ENCODE measurements at places on chromosomes 3 and 15. TPM values are rescaled to one million over a fixed set of nuclear protein-coding genes. Genes with fewer than 3 reads are reported as not detected.

The UNC13C gene
- not detected for total RNA-seq

The LYZL4 gene
- total RNA-seq, result not detected

The SERINC4 gene
- not detected for total RNA-seq

The GOLGA8O gene
- under 0.01 TPM for total RNA-seq

DNA sequence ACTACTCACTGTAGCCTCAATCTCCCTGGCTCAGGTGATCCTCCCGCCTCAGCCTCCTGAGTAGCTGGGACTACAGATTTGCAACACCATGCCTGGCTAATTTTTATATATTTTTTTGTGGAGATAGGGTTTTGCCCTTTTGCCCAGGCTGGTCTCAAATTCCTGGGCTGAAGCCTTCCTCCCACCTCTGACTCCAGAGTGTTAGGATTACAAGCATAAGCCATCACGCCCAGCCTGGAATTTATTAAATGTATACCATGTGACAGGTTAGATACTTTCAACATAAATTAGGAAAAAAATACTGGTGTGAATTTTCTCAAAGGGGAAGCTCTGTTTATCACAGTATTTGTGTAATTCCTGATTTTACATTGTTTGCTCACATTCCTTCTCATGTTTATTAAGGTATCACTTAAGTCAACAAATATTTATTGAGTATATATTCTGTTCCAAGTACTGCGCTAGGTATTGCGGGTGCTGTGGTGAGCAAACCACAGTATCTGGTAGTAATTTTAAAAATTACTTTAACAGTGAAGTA is 24.8 kb downstream of the PPP4R2 start:
- no peak for DNase-seq

GRCh38 chr3:98897701-98898100 is 3.8 kb downstream of the DCBLD2 start:
- no peak for DNase-seq

DNA sequence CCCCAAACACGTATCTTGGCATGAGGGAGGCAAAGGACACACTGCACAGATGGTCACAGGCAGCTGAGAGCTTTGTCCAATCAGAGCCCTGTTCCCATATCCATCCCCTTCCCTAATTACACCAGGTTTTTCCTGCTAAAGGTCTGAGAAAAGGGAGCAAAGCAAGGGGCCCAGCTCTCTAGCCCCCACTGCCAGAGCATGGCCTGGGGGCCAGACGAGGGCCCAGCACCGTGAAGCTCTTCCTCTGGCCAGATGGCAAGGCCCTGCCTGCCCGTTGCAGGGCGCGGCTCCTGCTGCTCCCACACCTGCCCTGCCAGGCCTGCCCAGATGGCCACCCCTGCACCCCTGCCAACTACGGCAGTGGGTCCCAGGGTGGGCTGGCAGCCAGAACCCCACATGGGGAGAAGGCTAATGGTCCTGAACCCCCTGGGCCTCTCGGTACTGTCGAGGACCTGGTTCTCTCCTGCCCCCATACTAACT is 3.2 kb downstream of the SHF start:
- no peak for DNase-seq

GRCh38 chr3:148150141-148150540 is 547.6 kb upstream of the AGTR1 start:
- no peak for DNase-seq

GRCh38 chr3:189455641-189456417 is 175.4 kb upstream of the TP63 start:
- no peak for DNase-seq

DNA sequence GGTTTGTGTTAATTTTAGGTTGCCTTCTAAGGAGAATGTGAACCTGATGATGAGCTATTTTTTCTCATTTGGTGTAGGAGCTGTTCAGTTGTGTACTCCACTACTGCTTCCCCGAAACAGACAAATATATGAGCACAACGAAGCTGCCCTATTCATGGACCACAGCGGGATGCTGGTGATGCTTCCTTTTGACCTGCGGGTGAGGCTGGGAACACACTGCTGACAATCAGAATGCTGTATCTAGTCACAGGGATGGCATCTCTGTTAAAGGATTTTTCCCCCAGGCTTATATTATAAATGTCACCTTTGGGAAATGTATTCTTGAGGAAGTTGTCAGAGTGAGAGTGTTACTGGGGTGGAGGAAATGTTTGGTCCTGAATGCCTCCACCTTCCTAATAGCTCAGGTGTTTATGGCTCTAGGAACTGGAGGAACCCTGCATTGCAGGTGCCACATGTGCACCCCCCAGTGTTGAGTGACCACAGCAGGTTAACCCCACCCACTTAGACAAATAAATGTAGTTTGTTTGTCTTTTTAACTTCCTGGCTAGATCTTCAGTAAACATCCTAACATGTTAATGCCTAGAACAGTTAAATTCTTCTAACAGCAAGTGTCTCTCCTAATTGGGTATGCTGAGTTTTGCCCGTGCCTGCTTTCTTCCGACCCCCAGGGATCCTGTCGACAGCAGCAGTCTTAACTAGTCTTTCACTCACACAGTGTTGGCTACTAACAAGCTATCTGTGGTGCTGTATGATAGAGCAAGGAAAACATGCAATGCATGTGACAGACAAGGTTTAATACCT is 35.7 kb downstream of the SRP14 start:
- DNase-seq, result no peak

DNA sequence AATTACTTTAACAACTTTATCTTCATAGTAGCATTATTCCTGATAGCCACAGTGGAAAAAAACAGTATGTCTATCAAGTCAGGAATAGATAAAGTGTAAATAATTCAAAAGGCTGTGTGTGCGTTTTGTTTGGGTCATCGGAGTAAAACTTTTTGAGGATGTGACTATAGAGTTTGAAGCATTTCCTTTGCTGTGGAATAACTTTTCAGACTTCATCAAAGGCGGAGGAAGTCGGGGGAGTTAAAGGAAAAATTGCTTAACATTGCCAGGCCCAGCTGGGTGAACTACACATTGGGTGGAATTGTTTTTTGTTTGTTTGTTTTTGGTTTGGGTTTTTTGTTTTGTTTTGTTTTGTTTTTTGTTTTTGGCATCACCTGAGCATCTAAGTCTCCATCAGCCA is 70.4 kb upstream of the CRTC3 start:
- peak; percentile 75 for DNase-seq

GRCh38 chr15:74442063-74442462 is 8.3 kb upstream of the SEMA7A start:
- DNase-seq, result no peak

- DNase-seq, result peak; percentile 79
These were observed 48.5 kb downstream of the CHCHD6 start for GRCh38 chr3:126752303-126753190.

DNA sequence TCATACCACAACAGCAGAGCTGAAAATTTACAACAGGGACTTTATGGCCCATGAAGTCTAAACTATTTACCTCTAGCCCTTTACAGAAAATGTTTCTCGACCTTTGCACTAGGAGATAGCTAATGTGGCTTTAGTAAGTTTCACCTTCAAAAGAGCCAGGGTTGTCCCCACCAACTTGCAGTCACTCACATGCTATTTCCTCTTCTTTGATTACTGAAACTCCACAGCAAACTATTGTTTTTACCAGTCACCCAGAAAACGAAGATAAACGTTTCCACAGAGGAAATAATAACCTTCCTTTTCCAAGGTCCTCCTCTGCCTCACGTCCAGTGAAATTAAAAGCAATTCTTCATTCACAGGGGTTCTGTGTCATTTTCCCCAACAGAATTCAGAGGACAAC is 48.2 kb downstream of the WWTR1 start:
- DNase-seq, result peak; percentile 83

DNA sequence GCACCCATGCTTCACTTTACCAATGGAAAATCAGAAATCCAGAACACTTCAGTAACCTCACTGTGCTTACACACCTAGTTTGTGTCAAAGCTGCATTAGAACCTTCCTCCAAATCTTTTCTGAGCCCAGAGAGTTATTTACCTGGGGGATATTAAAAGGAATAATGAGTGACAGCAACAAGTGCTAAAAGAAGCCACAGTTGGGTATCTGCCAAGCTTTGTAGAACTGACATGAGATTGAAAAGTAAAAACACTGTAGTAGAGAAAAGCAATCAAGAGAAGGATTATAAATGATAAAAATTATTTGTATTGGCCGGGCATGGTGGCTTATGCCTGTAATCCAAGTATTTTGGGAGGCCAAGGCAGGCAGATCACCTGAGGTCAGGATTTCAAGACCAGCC is 8.8 kb upstream of the TBC1D23 start:
- peak; percentile 20 for DNase-seq

DNA sequence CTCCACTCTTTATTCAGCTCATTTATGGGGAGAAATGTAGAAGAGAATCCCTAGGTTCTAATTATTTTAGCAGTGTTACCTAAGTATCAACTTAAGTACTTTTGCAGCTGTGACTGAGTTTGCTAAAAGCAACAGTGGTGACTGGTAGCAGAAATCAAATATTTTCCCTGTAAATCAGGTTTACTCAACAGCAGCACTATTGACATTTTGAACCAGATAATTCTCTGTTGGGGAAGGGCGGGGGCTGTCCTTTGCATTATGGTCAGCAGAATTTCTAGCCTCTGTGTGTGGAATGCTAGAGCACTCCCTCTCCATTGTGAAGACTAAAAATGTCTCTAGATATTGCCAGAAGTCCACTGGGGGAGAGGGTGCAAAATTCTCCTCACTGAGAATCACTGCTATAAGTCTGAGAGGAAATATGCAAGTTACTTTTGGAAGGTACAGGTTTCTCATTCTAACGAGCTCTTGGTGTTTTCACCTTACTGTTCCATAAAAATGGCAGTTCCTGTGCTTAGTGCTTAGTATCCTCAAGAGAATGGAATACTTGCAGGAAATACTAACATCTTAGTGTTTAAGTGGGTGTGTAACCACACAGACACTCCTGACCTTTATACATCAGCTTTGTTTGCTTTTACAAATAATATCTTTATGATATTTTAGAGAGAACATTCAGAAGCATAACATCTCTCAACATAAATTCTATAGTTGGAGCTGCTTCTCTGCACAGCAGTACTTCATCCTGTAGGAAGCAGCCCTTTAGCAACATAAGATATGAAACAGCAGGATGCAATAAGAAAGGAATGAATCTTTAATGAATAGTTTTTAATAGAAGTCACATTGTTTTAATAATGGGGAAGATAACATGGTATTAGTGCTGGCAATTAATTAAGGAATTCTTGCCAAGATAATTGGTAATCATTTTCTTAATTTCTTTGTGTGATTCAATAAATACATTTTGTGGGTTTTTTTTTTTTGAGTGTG is 246.5 kb upstream of the GOLIM4 start:
- no peak for DNase-seq

DNA sequence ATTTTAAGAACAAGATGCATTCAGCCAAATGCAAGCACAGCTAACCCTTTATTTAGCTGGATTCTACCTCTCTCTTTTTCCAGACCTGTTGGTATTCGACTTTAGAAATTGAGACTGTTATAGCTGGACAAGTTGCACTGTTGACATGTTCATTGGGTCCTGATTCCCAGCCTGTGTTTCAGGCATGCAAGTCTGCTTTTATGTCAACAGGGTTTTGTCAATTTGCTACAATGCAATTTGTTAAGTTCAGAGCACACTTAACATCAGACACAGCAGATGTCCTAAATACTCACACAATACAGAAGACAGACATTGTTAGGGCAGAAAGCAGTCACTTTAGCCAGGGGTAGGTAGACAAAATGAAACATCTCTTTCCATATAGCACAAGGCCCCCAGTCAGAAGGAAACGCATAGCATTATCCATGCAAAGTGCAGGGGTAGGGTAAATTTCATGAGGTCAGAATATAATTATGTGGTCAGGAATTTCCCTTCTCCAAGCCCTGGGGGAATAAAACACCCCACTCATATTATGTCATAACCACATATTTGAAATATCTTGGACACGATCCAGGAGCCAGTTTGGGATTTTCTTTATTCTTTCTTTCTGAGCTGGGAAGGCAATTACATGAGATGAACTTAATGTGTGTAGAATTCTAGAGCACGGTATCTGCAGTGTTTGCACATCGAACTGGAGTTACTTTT is 504.1 kb downstream of the NTRK3 start:
- no peak for DNase-seq

DNA sequence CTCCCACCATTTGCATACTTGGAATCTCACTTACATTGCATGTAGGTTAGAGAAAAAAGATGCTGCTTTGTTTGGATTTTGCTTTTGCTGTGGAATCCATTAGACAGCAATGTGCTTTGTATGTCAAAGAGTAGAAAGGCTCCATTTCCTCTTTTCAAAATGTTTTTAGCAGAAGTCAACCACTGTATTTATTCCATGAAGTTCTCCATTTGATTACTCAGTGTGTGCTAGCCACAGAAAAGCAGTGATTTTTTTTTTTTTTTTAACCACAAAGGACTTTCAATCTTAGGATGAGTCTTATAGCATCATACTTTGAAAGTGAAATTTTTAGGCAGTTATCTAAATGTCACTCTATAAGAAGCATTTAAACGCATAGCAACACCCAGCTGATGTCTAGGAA is 285.0 kb upstream of the ADAMTS9 start:
- no peak for DNase-seq

GRCh38 chr3:54146506-54147239 is 24.3 kb downstream of the CACNA2D3 start:
- DNase-seq, result peak; percentile 10

GRCh38 chr15:90062973-90063769 is 39.1 kb downstream of the IDH2 start:
- no peak for DNase-seq

DNA sequence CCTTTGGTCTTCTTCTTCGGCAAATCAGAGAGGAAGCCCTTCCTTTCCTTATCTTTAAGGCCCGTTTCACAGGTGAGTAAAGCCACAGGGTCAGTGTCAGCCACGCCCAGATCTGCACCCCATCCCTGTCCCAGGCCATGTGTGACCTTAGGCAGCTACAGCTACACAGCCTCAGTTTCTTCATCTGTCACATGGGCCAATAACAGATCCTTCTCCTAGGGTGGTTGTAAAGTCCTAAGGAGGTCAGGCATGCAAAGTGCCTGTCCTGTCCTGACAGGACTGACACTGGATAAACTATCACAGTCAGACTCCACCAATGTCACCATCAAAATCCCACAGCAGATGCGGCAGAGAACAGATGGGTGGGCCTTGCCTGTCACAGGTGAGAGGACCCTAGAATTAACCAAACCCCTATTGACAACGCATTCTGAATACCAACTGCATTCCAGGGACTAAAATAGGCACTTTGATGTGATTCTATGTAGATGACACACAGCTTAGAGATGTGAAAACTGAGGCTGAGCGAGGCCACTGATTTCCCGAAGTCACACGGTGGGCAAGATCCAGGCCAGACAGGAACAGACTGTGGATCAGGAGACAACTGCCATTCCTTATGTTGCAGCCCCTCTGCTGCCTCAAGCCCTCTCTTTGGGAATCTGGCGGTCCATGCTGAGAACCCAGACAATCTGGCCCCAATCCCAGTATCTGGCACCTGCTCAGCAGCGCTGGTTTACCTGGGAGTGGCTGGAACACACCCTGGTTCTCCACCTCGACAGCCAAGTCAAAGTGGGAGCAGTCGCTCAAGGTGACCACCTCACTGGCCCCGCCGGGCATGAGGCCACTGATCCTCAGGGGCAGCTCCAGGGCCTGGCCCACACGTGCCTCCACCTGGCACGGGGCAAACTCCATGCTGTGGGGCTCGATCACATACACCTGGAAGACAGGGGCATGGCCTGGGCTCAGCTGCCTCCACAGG is 48.7 kb downstream of the NUP210 start:
- no peak for DNase-seq

Data from lung microvascular endothelial cell (primary cell).